ENCODE measurements at places on chromosomes 13 and 19.

- DNase-seq: peak; percentile 93
Observed at GRCh38 chr13:41827507-41828213, 133.2 kb downstream of the VWA8 start.

- DNase-seq: peak; percentile 100
Observed at GRCh38 chr19:16293118-16294091, 31.2 kb upstream of the KLF2 start.

GRCh38 chr19:23318143-23318542 is 67.9 kb upstream of the ZNF724 start:
- DNase-seq: no peak

DNA sequence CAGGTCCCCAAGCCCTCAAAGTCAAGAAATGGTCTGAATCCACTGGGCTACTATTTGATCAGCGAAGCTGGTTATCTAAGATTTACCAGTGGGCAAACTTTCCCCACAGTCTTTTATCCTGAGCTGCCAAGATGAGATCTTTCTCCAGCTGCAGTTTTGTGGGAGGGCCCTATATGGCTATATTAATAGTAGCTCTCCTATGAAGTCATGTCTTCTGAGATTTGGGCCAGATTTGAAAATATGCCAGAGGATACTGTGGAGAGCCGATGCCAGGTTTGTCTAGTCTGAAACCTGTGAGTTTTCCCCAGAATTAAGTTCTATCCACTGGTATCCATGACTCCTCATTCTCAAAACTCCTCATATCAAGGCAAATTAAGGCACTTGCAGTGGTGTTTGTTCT is 173.2 kb downstream of the FLT1 start:
- DNase-seq: no peak

- DNase-seq: no peak
Observed at GRCh38 chr13:107669391-107669993, 545.8 kb downstream of the LIG4 start.

DNA sequence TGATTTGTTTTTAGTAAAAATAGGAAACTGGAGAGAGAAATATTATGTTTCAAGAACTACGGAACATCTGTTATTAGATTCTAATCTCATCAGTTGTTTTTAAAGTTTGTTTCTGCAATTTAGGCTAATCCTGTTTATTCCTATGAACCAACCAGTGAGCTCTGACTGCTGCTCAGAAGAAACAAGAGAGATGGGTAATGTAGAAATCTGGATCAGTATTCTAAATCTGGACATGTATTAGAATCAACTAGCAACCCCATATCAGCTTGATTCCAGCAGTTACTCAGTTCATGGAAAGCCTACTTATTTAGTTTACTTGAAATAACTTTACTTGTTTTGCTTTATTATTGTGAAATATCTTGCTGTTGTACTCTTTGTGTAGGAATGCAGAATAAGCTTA is 115.2 kb downstream of the TNFRSF19 start:
- no peak for DNase-seq

DNA sequence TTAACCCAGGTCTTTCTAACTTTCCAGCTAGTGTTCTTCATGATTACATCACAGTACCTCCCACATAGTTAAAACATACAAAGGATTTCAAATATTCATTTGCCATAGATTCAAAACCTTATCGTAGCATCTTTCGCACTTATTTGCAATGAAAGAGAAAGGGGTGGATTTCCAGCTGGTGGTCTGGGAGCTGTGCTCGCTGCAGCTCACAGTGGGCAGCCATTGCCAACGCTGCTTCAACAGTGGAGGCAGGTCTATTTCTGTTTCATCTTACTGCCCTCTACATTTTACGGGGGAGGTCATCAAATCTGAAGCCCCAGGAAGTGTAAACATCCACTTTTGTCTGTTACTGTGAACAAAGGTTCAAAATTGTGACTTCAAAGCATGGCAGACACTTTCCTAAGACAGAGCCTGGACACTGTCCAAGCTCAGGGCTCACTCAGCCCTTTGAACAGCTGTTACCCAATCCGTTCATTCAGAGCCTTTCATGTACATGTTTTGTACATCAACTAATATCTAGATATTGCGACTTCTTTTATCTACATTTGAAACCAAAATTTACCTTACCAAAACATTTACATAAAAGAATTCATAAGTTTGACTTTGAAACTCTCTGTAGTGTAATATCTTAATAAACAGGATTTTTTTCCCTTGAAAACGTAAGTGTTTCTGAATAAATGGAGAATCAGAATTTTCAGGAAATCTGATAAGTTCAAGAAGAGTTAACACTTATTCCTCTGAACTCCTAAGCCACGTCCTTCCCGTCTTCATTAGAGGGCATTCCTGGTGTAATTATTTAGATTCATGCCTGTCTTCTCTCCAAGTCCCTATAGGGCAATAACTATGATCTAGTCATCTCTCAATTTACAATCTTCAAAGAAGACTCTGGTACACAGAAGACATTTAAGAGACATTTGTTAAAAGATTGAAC is 25.1 kb downstream of the STARD13 start:
- DNase-seq: peak; percentile 71

- peak; percentile 54 for DNase-seq
Observed at GRCh38 chr19:5983367-5983955, 5.5 kb upstream of the RANBP3 start.

DNA sequence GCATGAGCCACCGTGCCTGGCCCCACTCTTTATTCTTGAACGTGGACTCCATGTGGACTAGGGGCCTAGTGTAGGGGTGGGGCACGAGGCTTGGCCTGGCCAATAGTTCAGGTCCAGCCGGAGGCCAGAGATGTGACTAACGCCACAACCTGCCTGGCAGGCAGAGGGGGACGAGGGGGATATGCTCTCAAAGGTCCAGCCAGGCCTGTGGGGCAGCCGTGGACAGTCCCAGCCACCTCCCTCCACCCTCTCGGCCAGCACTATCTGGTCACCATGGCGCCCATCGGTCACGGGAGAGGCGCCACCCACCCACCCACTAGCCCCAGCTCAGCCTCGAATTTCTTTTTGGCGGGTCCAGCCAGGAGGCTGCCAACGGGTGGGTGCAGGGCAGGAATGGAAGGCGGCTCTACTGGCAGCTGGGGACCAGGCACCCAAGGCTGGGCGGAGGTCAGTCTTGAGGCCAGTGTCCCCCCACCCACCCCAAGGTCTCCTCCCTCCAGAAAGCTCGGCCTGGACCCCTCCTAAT is 2.2 kb upstream of the CERS1 start:
- DNase-seq: no peak

- DNase-seq: no peak
Observed at GRCh38 chr13:101019126-101019525, 344.5 kb upstream of the TMTC4 start.

- no peak for DNase-seq
Observed at GRCh38 chr19:14639536-14640277, 34.9 kb downstream of the ADGRE3 start.

GRCh38 chr13:27919934-27920676 is at the start of gene PDX1:
Gene PDX1 (plus strand): TSS chr13:27920000. CDS start chr13:27920139, 139 bp downstream.
- no peak for DNase-seq

DNA sequence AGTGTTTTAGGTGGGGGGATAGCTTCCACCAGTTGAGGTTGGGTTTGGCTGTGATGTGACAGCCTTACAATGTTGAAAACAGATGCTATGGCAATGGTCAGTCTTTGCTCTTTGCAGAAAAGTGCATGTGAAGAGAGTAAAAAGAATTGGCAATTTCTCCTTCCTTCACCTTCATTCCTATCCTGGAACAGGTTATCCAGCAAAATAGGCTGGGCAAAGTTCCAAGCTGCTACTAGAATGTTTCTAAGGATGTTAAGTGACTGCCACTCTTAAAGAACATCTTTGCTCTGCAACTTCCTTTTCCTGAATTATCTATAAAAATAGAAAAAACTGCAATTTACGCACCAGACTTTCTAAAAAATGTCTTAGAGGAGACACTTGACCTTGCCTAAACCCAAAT is 50.1 kb upstream of the MYCBP2 start:
- DNase-seq: no peak

GRCh38 chr19:2214251-2214650 is 21.9 kb downstream of the PLEKHJ1 start:
- DNase-seq: no peak

- no peak for DNase-seq
Observed at GRCh38 chr19:1761528-1762242, 8.4 kb downstream of the ONECUT3 start.

- peak; percentile 62 for DNase-seq
Observed at GRCh38 chr19:44677019-44677811, 5.9 kb downstream of the CEACAM19 start.

DNA sequence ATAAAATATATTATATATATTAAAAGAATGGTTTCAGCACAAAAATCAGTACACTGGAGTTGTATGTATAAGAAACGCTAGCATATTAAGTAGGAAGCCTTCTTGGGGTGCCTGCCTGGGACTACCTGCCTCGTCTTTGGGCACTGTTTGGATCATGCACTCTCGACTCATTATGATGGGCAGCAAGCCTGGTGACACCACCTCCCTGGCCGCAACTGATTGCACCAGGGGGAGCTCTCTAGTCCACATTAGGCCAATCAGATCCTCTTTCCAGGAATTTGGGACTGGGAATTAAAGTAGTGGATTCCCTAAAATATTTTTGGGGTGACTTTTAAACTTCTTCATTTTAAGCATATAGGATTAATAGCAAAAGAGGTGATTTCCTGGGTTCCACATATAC is 56.0 kb upstream of the RGCC start:
- DNase-seq: no peak

DNA sequence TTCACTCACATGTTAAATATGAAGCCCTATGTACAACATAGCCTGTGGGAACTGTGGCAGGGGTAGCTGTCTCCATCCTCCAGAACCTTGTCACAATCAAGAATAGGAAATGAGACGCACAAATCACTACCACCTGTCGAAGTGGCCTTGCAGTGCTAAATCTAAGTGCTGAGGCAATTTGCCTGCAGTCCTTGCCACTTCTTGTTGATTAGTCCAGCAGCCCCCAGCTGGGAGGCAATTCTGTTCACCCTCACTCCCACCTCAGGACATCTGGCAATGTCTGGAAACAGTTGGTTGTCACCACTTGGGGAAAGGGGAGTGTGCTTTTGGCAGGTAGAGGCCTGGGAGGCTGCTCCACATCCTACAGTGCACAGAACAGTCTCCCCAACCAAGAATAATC is 10.7 kb downstream of the RFX2 start:
- DNase-seq: no peak

- DNase-seq: peak; percentile 50
Observed at GRCh38 chr13:85974608-85975366, 175.6 kb upstream of the SLITRK6 start.

DNA sequence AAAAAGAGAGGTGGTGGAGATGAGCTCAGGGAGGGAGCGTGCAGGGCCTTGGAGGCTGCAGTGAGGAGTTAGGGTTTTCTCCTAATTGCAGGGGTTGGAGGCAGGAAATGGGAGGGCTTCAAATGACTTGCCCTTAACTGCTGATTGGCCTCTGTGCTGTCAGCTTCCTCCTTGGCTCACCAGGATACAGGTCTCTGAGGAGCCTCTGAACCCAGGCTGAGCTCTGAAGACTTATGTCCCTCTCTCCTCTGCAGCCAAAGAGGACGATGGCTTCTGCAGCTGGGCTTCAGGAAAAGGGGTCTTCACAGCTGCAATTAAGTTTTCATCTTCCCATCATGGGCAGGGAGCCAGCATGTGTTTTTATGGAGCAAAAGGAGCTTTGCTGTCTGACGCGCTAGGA is 6.7 kb upstream of the RANBP3 start:
- DNase-seq: no peak

- no peak for DNase-seq
Observed at GRCh38 chr19:7648265-7649014, 11.5 kb downstream of the STXBP2 start.

DNA sequence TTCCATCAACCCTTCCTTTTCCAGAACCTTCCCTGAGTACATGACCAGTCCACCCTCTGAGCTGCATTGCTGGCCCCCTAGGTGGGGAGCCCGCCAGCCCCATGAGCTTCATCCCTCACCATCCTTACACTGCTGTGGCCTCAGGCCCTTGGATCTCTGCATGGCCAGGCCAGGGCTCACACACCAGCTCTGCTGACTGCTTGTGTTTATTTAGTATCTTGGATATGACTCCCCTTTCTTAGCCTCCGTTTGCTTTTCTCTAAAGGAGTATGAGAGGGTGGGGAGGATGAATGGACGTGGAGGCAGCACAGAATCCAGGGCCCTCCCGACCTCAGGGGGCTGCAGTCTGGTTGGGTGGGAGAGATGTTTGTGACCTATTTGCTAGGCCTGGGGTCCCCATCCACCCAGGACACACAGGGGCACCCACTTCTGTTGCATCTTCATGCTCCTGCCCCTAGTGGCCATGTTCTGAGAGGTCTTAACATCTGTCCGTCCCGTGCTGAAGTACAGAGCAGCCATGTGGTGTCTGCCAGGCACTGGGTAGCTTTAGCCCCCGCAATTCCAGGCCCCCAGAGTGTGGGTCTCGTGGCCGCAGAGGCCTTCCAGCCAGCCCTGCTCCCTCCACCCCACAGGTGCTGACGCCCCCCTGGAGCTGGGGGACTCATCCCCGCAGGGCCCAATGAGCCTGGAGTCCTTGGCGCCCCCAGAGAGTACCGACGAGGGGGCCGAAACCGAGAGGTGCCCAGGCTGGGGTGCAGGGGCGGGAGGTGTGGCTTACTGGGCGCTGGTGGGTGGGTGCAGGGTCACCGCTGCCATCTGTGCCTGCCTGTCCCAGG is 13.0 kb downstream of the ARHGEF1 start:
- no peak for DNase-seq

GRCh38 chr19:17654993-17655392 is 33.2 kb downstream of the UNC13A start:
- DNase-seq: no peak

DNA sequence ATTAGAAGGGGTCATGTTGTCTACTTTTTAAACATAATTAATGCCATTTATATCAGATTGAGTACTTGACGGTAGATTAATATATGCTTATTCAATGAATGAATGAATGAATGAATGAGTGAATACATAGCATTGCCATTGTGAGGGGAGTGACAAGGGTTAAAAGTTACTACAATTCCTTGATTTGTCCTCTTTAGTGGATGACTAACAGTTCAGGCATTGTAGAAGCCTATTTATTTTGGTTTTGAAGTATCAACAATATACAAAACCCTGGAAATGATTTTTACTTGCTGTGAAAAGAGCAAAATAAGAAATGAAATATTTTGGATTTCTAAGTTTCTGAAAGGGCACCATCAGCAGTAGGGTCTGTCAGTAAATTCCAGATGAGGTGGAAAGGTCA is 122.7 kb downstream of the CYSLTR2 start:
- no peak for DNase-seq

All from fibroblast of pulmonary artery (primary cell).